ENCODE measurements at places on chromosomes 16 and 17.

DNA sequence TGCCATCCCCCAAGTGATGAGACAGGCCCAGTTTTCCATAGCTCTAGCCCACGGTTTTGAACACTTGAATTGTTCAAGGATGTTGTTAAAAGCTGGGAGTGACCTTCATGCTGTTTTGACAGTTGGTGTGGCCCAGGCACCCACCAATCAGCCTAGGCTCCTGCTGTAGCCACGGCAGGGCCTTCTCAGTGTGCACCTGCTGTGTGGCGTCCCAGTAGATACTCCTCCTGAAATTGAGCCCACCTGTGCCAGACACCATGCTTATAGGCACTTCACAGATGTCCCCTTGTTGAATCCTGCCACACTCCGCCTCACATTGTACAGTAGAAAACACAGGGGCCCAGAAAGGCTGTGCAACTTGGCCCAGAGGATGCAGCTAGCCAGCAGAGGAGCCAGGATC is 86.4 kb downstream of the SOCS1 start:
- H3K4me1 ChIP-seq = peaks cover 27% of the 10 kb centered on the region
- H3K36me3 ChIP-seq = peaks cover 47% of the 10 kb centered on the region
- H3K27ac ChIP-seq = no peak overlapping the region
- H3K27me3 ChIP-seq = no peaks in the 10 kb centered on the region
- H3K4me3 ChIP-seq = no peak overlapping the region

DNA sequence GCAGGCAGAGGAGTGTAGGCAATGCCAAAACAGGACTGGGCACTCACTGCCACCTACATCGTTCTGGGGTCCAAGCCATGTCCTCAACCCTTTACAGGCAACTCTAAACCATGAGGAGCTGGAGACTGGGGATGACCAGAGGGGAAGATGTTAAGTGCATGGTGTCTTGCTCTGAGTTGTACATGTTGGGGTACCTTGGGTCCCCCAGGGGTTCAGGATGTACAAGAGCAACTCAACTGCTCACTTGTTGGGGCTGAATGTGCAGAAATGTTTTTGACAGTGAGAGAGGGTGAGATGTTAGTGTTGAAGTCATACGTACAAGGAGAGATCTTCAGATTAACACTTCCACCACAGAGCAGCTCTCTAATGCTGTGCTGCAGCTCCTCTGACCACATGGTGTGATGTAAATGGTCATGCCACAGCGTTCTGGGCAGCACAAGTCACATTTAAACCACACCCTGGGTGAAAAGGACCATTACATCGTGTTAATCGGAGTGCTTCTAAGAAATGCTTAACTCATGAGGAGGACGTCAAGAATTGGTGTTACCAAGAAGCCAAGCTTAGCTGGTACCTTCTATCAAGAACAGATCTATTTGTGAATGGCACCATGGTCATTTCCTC is 2.4 kb downstream of the CCL18 start:
- H3K27me3 ChIP-seq = peaks cover 33% of the 10 kb centered on the region
- no peak overlapping the region for H3K4me3 ChIP-seq
- H3K36me3 ChIP-seq = no peaks in the 10 kb centered on the region
- no peaks in the 10 kb centered on the region for H3K4me1 ChIP-seq

DNA sequence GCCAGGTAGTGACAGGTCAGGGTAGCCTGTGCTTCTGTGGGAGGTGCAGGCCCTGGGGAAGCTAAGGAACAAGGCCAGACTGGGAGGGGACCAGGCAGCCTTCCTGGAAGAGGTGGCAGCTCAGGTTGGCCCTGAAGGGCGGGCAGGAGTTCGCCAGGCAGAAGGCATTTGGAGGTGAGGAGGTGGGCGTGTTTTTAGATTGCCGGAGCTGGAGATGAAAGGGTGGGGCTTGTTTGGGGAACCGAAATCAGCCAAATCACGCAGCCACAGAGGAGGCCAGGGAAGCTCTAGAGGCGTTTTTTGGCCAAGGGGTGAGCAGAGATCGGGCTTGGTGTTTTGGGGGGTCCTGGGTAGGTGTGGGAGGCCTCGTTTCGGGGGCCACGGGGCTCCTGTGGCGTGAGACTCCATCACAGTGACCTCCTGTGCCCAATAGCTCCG is 7.6 kb downstream of the ADCY7 start:
- H3K4me1 ChIP-seq = peaks cover 99% of the 10 kb centered on the region
- peaks cover 62% of the 10 kb centered on the region for H3K36me3 ChIP-seq
- peak overlapping the region; percentile 83 for H3K4me3 ChIP-seq

- no peaks in the 10 kb centered on the region for H3K4me1 ChIP-seq
- H3K27me3 ChIP-seq = peaks cover 4% of the 10 kb centered on the region
- H3K36me3 ChIP-seq = no peaks in the 10 kb centered on the region
- H3K27ac ChIP-seq = no peak overlapping the region
- DNase-seq = no peak
These were observed 10.4 kb downstream of the HSD17B2 start for GRCh38 chr16:82045465-82045864.

DNA sequence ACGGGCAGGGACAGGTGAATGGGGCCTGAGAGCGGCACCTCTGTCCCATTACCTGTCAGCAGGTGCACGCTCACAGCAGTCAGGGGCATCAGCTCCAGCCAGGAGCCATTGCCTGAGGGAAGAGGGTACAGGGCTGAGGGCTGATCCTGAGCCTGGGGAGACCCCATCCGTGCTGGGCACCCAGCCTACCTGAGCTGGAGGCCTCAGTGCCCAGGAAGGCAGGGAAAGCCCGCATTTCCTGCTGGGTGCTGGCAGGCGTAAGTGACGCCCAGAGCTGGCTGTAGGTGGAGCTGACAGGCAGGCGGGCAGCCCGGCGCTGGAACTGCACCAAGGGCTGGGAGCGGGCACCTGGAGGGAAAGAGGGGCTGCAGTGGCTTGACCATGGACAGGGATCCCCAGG is 7.4 kb downstream of the FAM171A2 start:
- peaks cover 6% of the 10 kb centered on the region for H3K4me1 ChIP-seq
- no peak overlapping the region for H3K4me3 ChIP-seq
- DNase-seq = no peak

DNA sequence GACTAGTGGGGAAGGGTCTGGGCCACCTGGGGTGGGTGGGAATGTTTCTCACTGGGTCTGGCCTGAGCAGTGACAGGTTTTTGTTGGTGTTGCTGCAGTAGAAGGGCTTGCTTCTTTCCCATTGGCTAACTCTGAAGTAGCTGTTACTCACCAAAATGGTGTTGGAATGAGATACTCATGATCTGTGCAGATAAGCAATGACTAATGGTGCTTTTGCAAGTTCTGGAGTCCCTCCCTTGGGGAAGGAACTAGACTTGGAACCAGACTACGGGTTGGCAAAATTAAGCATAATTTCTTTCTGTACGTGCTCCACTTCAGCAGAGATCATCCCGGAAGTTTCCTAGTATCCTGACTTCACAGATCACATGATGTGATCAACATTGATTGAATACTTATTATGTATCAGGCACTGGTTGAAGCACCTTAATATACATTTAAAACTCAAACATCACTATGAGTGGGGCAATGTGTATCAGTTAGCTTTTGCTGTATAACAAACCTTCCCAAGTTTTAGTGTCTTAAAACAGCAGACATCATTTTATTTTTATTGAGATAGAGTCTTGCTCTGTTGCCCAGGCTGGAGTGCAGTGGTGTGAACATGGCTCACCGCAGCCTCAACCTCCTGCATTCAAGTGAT is 30.1 kb downstream of the CHP2 start:
- H3K27ac ChIP-seq = no peak overlapping the region
- no peaks in the 10 kb centered on the region for H3K4me1 ChIP-seq
- H3K36me3 ChIP-seq = no peaks in the 10 kb centered on the region
- peaks cover 52% of the 10 kb centered on the region for H3K27me3 ChIP-seq
- H3K4me3 ChIP-seq = no peak overlapping the region

DNA sequence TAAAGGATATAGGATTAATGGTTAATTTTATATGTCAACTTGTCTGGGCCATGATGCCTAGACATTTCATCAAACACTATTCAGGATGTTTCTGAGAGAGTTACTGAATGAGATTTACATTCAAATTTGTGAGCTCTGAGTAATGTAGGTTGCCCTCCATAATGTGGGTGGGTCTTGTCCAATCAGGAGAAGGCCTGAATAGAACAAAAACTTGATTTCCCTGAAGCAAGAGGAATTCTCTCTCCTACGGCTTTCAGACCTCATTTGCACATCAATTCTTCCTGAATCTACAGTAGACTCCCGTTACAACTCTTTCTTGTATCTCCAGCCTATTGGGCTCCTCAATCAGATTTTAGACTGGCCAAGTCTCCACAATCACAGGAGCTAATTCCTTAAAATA is 377.9 kb upstream of the PMFBP1 start:
- no peaks in the 10 kb centered on the region for H3K27me3 ChIP-seq
- H3K36me3 ChIP-seq = peaks cover 1% of the 10 kb centered on the region
- no peak overlapping the region for H3K27ac ChIP-seq
- DNase-seq = no peak

- no peak overlapping the region for H3K27ac ChIP-seq
- no peak for DNase-seq
- H3K4me1 ChIP-seq = peaks cover 24% of the 10 kb centered on the region
These were observed 78.7 kb downstream of the CDYL2 start for GRCh38 chr16:80725566-80726162.

DNA sequence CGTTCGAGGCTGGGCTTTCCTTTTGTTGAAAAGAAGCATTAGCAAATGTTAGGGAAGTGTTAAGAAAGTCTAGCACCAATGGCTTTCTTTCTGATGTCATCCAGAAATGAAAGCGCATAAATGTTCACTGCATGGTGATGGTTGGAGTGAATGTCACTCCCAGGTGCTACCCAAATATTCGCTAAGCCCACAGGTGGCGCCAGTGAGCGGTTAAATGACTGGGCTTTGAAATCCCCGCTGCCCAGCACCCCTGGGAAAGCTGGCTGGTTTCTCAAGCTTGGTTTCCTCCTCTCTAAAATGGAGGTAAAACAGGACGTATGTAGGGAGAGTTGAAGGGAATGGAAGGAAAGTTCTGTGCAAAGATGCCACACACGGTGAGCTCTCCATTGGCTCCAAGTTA is 104.4 kb downstream of the IRX5 start:
- no peak overlapping the region for H3K27ac ChIP-seq
- no peaks in the 10 kb centered on the region for H3K4me1 ChIP-seq
- no peaks in the 10 kb centered on the region for H3K27me3 ChIP-seq
- no peak overlapping the region for H3K4me3 ChIP-seq
- no peak for DNase-seq

DNA sequence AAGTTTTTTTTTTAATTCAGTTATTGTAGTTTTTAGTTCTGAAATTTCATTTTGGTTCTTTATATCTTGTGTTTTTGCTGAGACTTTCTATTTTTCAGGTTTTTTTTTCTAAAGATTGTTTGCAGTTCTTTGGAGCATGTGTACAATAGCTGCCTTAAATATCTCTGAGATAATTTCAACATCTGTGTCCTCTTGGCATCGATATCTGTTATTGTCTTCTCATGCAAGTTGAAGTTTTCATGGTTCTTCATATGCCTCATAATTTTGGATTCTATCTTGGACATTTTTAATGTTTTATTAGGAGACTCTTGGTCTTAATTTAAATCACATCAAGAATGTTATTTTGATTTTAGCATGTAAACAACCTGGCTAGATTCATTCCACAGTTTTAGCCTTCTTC is 22.8 kb downstream of the COX11 start:
- DNase-seq = no peak
- no peak overlapping the region for H3K27ac ChIP-seq
- H3K27me3 ChIP-seq = peaks cover 5% of the 10 kb centered on the region

- no peaks in the 10 kb centered on the region for H3K27me3 ChIP-seq
- H3K36me3 ChIP-seq = peaks cover 87% of the 10 kb centered on the region
- H3K27ac ChIP-seq = peak overlapping the region; percentile 96
- H3K4me3 ChIP-seq = no peak overlapping the region
- no peak for DNase-seq
- H3K4me1 ChIP-seq = peaks cover 66% of the 10 kb centered on the region
These were observed 9.9 kb upstream of the FOXJ1 start for GRCh38 chr17:76150712-76151622.

- no peaks in the 10 kb centered on the region for H3K36me3 ChIP-seq
- DNase-seq = peak; percentile 77
- no peak overlapping the region for H3K27ac ChIP-seq
- no peak overlapping the region for H3K4me3 ChIP-seq
These were observed 5.2 kb downstream of the ASGR1 start for GRCh38 chr17:7173687-7174602.

- peaks cover 42% of the 10 kb centered on the region for H3K4me1 ChIP-seq
- H3K36me3 ChIP-seq = peaks cover 24% of the 10 kb centered on the region
- H3K27ac ChIP-seq = no peak overlapping the region
These were observed 49.3 kb downstream of the USP10 start for GRCh38 chr16:84749072-84749471.

- peaks cover 22% of the 10 kb centered on the region for H3K4me1 ChIP-seq
- no peaks in the 10 kb centered on the region for H3K36me3 ChIP-seq
- no peak overlapping the region for H3K27ac ChIP-seq
These were observed 150.8 kb downstream of the C16orf78 start for GRCh38 chr16:49524216-49524946.

DNA sequence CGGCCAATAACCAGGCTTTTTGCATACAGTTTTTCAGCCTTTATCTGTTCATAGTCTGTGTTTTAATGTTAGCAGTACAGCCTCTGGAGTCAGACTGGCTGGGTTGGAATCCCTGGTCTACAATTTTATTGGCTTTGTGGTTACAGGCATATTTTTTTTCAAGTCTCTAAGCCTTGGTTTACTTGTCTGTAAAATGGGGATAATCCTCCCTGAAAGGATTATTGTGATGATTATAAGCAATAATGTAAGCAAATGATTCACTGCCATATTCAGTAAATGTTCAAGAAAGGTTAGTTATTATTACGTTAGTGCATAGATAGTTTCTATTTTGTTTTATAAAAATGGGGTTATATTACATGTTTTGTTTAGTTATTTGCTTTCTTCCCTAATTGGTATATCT is 15.7 kb downstream of the COX10 start:
- H3K36me3 ChIP-seq = peaks cover 31% of the 10 kb centered on the region
- H3K27me3 ChIP-seq = no peaks in the 10 kb centered on the region
- no peak overlapping the region for H3K27ac ChIP-seq
- H3K4me3 ChIP-seq = no peak overlapping the region

DNA sequence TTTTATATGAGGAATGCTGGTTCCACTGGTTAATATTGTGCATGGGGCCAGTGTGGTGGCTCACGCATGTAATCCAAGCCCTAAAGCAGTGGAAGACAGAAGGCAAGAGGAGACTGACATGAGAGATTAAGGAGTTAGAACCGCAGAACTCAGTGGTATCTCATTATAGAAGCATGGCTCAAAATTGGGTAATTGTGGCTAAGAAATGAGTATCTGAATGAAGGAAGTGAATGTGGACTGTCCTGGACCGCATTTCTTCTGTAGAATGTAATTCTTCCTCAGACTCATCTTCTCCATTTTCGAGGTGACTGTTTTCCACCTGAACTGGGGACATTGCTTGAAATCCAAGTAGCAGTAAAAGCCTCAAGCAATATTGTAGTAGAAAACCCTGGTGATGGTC is 42.6 kb upstream of the CDR2 start:
- no peaks in the 10 kb centered on the region for H3K4me1 ChIP-seq
- no peak overlapping the region for H3K27ac ChIP-seq

Measured in activated naive CD4-positive, alpha-beta T cell treated with anti-CD3 and anti-CD28 coated beads, Interleukin-2, amount 10 ng/mL, durations not matched to agents 7 days and 5 days (primary cell).